ENCODE measurements at places on chromosomes 1 and 21.
A peak's percentile ranks its signal among the peaks of the same experiment; 100 is the strongest.

GRCh38 chr1:9437961-9438430, 101.3 kb upstream of the SLC25A33 start:
- DNase-seq = peak; percentile 10

DNA sequence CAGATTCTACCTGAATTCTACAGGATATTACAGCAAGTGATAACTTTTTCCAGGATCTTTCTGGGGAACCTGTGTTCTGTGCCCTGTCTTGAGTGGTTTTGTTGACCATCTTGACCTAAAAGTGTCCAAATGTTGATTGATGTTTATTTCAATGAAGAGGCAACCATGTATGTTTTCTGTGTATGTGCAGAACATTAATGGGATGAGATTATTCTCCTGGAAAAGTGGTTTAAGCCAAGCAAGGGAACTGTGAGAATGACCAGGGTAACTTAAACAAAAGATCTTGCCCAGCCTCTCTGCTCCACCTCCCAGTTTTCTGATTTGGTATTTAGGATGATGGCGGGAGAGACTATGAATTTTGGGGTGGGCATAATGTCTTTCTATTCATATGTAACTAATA, 1.0 kb upstream of the SAMD13 start:
- DNase-seq = no peak

DNA sequence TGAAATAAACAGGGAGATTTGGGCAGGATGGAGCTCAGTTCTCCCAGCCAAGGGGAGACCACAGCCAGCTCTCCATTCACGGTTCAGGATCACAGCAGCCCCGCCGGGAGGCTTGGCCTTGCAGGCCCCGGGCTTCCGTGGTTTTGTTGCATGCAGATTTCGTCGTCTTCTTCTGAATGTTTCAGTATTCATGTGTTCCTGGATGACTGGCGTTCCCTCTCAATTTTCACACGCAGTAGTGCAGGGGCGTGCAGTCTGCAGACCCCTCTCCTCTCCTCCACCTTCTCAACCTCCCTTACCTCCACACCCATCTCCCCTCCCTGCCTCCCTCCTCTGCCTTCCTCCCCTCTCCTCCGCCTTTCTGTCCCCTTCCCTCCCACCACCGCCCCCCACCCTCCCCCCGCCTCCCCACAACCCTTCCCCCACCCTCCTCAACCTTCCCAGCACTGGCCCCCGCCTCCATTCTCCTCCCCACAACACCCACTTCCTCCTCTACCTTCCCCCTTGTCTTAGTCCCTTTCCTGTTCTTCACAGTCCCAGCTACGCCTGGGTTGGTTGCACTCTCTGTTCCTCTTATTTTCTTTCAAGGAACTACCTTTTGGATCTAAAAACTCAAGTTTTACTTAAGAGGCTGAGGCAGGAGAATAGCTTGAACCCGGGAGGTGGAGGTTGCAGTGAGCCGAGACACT, 8.4 kb upstream of the SLC19A1 start:
- no peak for DNase-seq

DNA sequence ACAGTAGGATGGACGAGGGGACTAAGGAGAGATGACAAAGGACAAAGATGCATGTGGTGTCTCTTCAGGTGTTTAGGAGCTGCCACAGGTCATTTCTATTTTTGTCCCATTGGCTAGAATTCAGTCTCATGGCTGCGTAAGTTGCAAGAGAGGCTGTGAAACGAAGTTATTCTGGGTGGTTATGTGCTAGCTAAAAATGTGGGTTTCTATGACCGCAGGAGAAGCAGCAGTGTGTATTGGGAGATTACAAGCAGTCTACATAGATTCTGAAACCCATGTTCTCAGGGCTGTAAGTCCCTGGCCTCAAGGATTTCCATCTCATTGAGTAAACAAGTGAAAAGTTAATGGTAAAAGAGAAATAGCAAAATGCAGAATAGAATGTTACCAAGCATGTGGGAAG, 110.7 kb downstream of the SPATA46 start:
- DNase-seq = no peak

- peak; percentile 10 for DNase-seq
These were observed 1284.7 kb downstream of the BRINP3 start for GRCh38 chr1:189192741-189193520.

DNA sequence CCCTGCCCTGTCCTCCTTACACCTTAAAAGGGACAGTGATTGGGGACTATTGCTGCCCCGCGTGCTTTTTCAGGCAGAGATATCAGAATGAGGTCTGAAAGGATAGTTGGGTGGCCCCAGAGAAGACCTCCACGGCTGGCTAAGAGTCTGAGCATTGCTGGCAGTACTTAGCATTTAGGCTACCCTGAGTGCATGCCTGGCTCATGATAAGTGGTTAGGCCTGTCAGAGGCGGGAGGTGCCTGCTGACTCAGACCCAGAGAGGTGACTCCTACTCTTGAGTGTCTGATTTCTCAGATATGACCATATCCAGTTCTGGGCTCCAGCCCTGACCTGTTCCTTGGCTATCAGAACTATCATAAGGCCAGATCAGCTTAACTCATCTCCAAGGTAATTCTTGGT, 213.7 kb downstream of the PBX1 start:
- DNase-seq = peak; percentile 97

- no peak for DNase-seq
These were observed 31.8 kb downstream of the ZNF644 start for GRCh38 chr1:90989990-90990389.

DNA sequence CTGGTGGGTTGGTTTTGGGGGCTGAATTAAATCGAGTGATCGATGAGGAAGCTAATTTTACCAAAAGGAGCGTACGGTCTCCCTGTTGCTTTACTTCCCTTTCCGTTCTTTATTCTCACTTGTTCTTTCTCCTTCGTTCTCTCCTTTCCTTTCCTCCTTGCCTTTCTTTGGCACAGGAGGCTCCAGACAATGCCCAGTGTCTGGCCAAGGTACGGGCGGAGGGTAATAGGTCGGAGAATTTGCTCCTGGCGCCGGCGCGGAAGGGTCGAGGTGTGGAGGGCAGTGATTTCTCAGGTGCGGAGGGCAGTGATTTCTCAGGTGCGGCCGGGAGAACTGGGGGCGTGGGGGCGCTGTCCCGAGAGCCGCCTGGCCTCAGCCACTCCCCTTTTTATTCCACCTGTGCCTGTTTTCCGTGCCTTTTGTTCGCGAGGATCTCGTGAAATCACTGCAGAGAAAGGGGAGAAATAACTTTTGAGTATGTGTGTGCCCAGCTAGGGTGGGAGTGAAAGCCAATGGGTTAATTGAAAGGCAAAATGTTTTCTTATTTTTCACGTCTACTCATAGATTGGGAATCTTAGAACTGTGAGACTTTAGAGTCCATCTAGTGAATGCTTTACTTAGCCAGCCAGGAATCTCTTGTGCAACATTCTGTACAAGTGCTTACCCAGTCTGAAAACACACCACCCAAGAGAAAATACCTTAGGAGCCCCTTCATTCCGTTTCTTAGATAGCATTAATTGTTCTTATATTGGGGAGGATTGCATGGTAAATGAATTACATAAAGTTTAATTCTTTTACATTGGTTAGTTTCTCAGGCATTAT, 1.3 kb downstream of the FNBP1L start:
- peak; percentile 58 for DNase-seq

DNA sequence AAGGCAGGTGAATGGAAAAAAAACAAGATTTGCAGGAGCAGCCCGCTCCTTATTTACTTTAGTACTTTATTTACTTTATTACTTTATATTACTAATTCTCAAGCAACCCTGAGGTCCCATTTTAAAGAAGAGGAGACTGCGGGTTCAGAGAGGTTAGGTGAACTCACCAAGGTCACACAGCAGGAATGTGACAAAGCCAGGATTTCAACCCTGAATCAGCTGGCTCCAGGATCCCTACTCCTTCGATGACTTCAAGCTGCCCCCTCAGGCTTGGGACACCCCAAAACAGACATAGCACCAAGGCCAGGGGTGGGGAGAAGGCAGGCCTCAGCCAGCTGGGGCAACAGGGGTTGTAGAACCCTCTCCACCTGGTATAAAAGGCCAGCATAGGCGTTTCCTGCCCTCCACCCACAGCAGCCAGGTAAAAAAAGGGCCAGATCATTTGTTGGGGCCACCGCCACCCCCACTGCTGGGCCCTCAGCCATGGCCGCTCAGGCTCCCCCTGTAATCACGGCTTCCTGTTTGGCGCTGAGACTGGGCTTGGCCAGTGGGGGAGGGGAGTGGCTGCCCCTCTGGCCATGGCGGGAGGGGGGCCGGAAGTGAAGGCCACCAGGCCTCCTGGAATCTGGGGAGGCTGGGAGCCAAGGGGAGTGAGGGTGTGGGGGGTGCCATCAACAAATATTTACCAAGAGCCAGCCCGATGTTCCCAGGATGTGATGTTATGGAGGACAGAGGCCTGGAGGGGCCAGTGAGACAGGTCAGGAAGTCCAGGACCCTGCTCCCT, 6.6 kb downstream of the SDC3 start:
- peak; percentile 29 for DNase-seq

Data from PC-3 (cell line).